ENCODE measurements at places on chromosomes 12 and 14.

- DNase-seq: peak; percentile 81
These were observed 107.0 kb downstream of the HELB start for GRCh38 chr12:66409195-66409871.

GRCh38 chr14:72743626-72744025, 150.3 kb downstream of the DPF3 start:
- no peak for DNase-seq

DNA sequence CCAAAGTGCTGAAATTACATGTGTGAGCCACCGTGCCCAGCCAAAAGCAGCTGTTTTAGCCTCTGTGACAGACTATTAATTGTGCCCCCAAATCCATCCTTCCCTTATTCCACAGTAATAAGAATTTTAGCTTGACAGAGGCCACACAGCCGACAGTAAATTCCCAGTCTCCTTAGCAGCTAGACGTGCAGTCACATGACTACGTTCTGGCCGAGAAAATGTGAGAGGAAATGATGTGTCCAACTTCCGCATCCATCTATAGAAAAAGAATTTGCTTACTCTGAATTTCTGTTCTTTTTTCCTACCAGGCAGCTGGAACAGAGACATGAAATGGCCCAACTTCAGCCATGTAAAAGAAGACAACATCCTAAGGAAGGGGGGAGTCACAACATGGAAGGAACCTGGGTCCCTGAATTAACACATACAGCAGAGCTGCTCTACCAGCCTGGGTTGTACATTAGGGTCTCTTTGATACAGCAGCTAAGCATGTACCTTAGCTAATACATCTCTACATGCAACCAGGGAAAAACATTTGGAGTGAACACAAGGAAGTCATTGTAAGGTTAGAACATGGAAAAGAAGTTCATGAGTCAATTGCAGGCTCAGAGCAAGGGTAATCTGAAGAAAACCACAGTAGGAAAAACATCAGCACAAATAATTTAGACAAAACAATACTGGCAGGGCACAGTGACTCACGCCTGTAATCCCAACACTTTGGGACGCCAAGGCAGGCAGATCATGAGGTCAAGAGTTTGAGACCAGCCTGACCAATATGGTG, 35.5 kb downstream of the CIT start:
- DNase-seq: no peak

DNA sequence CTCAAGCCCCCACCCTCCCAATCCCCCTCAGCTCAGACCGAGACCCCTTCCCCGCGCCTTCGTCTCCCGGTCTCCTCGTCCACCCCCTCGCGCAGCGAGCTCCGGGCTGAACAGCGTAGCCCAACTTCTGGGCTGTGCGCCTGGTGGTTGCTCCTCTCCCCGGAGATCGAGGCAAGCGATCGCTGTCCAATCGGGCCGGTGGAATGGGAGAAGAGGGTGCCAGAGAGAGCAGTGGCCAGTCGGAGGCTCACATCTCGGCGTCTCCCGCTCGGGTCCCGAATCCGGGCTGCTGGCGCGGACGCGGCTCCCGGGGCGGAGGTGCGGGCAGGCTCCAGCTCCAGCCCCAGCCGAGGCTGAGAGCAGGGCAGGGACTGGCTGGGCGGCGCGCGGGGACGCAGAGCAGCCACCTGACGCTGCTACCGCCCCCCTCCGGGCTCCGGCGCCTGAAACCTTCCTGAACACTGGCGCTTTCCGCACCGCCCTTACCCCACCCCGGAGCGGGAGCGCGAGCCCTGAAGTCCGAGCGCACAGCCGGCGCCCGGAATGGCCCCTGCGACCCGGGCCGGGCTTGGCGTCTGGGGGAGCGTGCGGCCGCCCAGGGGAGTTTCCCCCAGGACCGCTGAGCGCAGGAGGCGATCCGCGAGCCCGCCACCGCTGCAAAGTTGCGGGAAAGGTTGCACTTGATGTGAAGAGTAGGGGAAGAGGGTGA, 508 bp upstream of the KCNH5 start:
- no peak for DNase-seq

GRCh38 chr12:21795648-21796328, 21.3 kb upstream of the KCNJ8 start:
- DNase-seq: no peak

DNA sequence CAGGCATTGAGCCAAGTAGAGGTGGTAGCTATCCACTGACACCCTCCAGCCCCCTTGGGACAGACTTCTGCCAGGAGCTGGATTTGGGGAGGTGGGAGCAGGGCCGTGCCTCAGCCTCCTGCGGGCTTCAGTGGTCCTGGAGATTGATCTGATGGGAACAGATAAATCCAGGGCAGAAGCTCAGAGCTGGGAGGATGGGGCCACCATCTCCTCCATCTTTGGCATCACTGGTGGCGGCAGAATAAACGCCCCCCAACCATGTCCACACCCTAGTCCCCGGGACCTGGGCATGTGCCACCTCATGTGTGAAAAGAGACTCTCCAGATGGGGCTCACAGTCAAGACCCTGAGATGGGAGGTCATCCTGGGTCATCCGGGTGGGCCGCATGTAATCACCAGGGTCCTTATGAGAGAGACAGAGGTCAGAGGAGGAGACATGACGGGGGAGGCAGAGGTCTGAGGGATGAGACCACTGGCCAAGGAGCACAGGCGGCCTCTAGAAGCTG, 209.6 kb upstream of the RTL1 start:
- no peak for DNase-seq

DNA sequence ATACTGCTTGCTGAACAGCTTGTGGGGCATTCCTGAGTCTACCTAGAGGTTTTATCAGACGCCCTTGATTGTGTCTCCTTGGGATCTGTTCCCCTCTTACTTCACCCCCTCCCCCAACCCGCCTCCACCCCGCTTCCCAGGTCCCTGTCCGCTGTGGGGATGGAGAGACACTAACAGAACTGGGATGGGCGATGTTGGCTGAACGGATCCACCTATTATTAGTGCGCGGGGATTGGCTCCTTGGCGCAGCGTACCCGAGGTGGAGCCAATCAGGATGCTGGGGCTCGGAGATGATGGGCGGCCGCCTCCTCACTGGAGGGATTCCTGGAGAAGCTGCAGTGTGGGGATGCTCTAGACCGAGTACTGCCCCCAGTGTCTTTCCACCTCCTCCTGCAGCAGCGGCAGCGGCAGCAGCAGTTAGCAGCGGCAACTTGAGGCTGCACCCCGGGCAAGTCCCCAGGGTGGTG, at the start of gene SYT1:
TSS of gene SYT1 (plus strand) at position 372 of the 467 bp plus-strand sequence.
- no peak for DNase-seq

DNA sequence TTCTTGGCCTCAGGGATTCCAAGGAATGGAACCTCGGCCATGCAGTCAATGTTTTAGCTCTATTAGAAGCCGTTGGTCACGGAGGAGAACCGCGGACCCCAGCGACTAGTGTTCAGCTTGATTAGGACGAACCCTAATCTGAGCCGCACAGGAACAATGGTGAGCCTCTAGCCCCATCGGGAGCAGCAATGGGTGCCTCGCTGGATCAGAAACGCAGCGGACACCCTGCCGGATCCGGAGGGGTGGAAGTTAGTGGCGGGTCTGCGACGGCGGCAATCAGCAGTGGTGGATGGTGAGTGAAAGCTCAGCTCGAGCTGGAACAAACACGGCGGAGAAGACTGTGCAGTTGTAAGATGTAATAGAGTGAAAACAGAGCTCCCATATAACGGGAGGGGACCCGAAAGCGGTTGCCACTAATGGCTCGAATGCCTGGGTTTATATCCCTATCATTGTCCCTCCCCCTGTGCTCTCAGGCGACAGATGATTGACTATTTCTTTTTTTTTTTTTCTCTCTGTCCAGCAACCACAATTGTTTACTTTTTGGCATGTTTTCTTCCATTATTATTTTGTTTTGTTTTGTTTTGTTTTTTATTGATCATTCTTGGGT, 127.7 kb downstream of the ZNF664 start:
- DNase-seq: no peak

DNA sequence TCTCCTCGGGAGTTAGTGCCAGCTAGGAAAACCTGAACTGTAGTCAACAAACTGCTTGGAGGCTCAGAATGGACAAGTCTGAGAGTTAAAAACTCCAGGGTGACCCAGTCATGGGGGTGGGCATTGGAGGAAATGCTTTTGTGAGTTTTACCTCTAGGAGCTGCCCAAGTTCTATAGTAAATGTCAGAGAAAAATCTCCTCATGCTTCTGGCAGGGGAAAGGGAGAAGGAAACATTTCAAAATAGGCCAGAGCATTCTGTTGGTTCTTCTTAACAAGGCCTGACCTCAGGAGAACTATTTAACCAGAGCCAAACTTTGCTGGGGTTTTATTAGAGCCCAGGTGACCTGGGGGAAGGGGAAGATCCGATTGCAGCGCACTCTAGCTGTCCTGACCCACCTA, 12.3 kb downstream of the NINJ2 start:
- no peak for DNase-seq

GRCh38 chr12:32253154-32253790, 146.1 kb upstream of the FGD4 start:
- DNase-seq: no peak

- DNase-seq: no peak
These were observed 1330.7 kb upstream of the TMEM132C start for GRCh38 chr12:126936181-126936851.

- DNase-seq: no peak
These were observed 162.7 kb downstream of the PRKCH start for GRCh38 chr14:61484031-61484430.

DNA sequence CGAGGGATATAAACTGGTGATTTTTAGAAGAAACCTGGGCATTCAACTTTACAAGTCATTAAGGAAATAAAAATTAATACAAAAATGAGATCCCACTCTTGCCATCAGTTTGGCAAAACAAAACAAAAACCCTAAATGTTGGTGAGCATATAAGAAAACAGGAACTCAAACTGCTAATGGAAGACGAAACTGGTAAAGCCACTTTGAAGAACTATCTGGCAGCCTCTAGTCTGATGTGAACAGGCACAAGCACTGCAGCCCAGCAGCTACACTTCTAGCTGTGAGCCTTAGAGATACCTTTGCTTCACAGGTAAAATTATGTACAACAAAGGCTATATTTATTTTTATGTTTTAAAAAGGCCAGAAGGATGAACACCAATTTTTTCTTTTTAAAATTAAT, 459.6 kb downstream of the ZFP36L1 start:
- no peak for DNase-seq

GRCh38 chr14:57847096-57847495, 18.8 kb downstream of the SLC35F4 start:
- DNase-seq: no peak

GRCh38 chr14:105411017-105411941, 8.3 kb upstream of the MTA1 start:
- DNase-seq: no peak

DNA sequence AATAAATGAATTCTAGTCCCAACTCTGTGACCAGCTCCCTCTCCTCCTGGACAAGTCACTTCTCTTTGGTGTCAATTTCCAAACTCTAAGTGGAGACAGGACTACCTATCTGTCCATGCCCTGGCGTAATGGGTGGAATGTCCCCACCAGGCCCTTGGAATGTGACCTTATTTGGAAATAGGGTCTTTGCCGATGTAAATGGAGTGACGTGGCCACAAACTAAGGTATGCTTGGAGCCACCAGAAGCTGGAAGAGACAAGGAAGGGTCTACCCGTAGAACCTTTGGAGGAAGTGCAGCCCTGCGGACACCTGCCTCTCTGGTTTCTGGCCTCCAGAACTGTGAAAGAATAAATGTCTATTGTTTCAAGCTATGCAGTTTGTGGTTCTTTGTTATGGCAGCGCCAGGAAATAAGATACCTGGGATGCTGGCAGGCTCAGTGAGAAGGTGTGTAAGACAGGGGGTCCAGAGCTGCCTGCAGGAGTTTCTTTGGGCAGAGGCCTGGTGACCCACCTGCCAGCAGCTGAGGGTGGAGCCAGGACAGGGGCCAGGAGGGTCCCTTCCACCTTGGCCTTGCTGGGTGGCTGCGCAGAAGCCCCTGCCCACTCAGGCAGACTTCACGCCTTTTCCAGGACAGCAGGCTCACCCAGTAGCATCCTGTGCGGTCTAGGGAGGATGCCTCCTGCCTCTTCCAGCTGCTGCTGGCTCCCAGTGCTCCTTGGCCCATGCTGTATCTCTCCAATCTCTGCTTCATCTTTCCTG, 45.8 kb downstream of the ARL6IP4 start:
- no peak for DNase-seq
